ENCODE measurements at places on chromosomes 2 and 18.

DNA sequence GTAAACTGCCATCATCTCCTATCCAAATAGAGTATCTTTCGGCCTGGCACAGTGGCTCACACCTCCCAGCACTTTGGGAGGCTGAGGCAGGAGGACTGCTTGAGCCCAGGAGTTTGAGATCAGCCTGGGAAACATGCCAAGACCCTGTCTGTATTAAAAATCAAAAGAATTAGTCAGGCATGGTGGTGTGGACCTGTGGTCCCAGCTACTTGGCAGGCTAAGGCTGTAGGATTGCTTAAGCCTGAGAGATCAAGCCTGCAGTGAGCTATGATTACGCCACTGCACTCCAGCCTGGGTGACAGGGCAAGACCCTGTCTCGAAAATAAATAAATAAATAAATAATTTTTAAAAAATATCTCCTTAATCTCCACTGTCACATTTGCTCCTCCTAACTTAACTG lies 14.7 kb upstream of the ARPC2 start:
- DNase-seq, result no peak

DNA sequence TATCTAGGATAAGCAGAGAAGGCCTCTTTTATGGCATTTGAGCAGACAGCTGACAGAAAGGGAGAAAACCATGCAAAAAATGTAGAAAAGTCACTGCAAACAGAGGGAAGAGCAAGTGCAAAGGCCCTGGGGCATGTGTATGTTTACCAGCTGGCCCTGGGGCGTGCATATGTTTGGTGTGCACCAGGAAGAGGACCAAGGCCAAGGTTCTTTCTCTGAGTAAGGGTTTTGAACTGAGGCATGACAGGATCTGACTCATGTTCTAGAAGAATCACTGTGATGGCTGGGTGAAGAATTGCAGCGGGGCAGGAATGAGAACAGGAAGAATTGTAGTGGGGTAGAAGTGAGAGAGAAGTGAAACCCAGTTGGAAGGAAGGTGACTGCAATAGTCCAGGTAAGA lies 69.6 kb downstream of the STEAP3 start:
- DNase-seq, result no peak

GRCh38 chr2:160984426-160985077 lies 175.7 kb upstream of the TANK start:
- no peak for DNase-seq

DNA sequence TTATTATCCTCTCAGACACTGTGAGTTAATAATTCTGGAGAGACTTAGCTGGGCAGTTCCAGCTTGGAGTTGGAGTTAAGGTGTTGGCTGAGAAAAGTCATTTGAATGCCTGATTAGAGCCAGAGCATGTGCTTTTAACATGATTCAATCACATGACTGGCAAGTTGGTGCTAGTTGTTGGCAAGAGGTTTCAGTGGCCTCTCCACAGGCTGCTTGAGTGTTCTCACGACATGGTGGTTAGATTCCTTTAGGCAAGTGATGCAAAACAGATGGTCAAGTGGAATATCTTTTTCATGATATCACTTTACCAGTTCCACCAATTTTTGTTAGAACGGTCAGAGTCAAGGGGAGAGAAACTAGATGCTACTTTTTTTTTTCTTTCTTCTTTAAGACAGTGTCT lies 262.7 kb upstream of the FN1 start:
- DNase-seq, result no peak

DNA sequence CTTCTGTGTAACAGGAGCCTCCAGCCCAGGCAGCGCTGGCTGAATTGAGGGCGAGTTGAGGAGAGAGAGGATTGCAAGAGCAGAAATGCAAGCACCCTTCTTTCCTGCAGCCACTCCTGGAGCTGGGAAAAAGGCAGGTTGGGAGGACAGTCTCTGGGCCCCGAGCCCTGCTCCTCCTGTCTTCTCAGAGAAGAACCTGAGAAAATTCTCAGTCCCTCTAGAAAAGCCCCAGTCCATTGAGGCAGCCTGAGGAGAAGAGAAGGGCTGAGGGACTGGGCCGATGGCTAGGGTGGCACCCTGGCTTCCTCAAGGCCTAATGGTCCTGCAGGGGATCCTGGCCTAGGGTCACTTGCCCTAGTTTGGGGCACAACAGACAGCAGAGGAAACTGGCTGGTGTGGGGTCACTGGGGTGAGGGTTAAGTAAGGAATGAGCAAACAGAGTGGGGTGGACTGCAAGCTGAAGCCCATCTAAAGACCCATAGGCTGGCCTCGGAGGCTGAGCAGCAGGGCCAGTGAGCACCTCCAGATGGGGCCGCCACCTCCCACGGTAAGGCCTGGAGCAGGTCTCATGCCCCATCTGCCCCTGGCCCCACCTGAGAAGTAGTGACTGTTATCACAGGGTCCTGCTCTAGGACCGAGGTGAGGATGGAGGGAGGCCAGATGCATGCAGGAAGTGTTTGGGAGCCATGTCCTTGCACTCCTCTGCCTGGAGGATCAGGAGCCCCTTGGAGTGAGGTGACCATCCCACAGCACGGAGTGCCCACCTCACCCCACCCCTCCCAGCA lies 12.4 kb downstream of the CIB4 start:
- no peak for DNase-seq

GRCh38 chr2:241895712-241896641 lies 26.4 kb downstream of the RTP5 start:
- DNase-seq, result peak; percentile 58

- DNase-seq, result no peak
Measured at GRCh38 chr18:79402209-79402576, 6.5 kb downstream of the NFATC1 start.

GRCh38 chr2:181683518-181684453 lies 3.5 kb upstream of the NEUROD1 start:
- no peak for DNase-seq

- DNase-seq, result no peak
Measured at GRCh38 chr2:19614066-19614465, 255.6 kb upstream of the OSR1 start.

GRCh38 chr2:8219631-8220355 lies 462.1 kb upstream of the ID2 start:
- no peak for DNase-seq

- DNase-seq, result peak; percentile 65
Measured at GRCh38 chr2:20093263-20094141, 42.1 kb upstream of the LAPTM4A start.
